ENCODE measurements at places on chromosomes 2 and 18.

DNA sequence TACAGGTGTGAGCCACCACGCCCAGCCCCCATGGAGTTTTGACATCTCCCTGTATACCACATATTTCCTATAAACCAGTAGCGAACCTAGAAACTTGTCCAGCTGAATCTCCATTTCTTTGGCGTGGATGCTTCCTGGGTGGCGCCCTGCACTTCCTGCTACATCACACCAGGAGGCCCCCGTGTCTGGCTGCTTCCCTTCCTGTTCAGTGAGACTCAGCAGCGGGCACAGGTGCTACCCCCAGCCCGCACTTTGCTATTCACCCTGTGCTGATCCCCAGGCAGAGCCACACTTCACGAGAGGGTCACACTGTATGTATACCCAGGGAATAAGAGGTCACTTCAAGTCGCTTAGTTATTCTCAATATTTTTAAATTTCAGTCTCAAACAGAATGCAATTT lies 35.0 kb downstream of the CYP27C1 start:
- no peak for DNase-seq

- DNase-seq, result no peak
These were observed 25.8 kb downstream of the PKP4 start for GRCh38 chr2:158482594-158482993.

- DNase-seq, result no peak
These were observed 13.2 kb upstream of the SERTAD2 start for GRCh38 chr2:64666810-64667438.

- DNase-seq, result no peak
These were observed 22.9 kb downstream of the RTTN start for GRCh38 chr18:70182548-70182947.

- DNase-seq, result no peak
These were observed 180.2 kb upstream of the DOK6 start for GRCh38 chr18:69220529-69220928.

GRCh38 chr2:7077660-7078267 lies 160.6 kb downstream of the RNF144A start:
- DNase-seq, result no peak

GRCh38 chr2:12107939-12108338 lies 361.5 kb downstream of the LPIN1 start:
- no peak for DNase-seq

- no peak for DNase-seq
These were observed 81.1 kb downstream of the RTP5 start for GRCh38 chr2:241950413-241951315.

DNA sequence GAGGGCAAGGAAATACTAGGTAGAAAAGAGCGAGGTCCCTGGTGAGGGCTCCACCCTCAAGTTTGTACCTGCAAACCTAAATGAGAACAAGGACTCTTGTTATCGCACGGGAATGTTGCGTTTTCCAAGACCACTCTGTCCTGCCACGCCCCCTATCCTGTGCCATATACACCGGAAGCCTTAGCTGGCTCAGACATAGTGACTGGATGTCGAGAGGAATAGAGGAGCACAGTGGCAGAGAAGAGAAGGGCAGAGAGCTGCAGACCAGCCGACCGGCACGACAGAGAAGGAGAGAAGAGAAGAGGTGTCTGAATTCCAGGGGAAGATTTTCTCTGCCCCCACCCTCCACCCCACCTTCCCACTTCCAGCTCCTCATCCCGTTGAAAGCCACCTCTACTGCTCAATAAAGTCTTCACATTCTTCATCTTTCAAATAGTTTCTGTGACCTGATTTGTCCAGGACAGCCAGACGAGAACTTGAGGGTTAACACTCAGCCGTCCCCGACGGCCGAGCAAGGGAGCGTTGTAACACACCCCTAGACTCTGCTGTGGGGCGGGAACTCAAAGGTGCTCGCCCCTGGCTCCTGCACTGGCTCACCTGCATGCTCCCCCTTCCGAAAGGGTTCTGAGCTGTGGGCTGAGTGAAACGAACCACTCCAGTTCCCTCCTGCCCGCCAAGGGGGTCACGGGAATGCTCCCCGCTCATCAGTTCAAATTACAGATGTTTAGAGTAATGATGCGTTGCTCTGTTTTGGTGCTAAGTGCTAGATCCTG lies 24.9 kb upstream of the COL3A1 start:
- DNase-seq, result no peak

GRCh38 chr2:54360055-54360792 lies 95.9 kb upstream of the SPTBN1 start:
- no peak for DNase-seq

DNA sequence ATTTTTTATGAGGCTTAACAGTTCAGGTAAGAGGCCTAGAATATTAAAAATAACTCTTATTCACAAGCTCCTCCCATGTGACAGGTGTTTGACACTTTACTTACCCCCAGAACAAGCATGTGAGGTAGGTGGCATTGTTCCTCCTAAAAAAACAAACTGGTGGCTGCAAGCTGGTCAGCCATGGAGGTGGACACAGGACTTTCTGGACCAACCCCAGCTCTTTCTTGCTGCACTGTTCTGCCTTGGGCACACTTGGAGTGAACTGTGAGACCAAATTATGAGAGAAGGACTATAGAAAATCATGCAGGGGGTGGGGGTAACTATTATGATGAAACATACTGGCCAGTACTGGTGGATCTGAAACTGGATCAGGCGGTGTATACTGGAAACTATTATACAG lies 56.6 kb downstream of the PTPRM start:
- DNase-seq, result no peak

GRCh38 chr18:74784752-74785151 lies 187.1 kb downstream of the ZNF407 start:
- no peak for DNase-seq

GRCh38 chr2:69225933-69226332 lies 161.1 kb downstream of the GFPT1 start:
- DNase-seq, result no peak

DNA sequence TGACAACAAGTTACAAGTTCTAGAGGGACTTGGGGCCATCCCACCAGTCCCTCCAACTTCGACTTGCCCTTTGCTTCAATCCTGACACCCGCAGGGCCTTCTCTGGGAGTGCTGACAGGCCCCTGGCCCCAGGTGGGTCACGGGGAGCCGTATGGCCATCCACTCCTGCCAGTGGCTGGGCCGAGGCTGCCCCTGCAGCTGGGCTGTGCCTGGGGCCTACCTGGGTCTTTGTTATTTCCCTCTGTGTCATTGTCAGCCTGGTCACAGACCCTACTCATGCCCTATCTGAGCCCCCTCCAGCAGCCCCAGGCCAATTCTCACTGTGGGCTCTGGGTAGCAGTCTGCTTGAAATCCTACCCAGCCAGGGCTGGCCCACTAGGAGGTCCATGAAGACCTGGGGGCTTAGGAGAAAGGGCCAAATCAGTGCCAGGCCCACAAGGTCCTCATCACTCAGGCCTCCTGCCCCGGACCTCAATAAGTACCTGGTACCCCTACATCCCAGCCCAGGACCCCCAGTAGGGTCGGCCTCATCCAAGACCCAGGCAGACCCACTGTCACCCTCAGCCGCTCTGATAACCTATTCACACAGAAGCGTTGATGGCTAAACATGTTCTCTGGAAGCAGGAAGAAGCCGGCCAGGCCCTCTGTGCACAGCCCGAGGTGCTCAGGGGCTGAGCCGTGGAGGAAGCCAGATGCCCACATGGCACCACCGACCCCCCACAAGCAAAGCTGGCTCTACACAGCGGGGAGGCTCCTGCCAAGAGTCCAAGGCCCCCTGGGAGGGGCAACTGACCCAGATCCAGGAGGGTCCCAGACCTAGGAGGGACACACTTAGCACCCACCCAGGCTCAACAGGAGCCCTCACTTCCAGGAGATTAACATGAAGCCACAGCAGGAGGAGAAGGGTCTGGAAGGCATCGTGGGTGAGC lies 57.7 kb downstream of the BIN1 start:
- DNase-seq, result no peak

DNA sequence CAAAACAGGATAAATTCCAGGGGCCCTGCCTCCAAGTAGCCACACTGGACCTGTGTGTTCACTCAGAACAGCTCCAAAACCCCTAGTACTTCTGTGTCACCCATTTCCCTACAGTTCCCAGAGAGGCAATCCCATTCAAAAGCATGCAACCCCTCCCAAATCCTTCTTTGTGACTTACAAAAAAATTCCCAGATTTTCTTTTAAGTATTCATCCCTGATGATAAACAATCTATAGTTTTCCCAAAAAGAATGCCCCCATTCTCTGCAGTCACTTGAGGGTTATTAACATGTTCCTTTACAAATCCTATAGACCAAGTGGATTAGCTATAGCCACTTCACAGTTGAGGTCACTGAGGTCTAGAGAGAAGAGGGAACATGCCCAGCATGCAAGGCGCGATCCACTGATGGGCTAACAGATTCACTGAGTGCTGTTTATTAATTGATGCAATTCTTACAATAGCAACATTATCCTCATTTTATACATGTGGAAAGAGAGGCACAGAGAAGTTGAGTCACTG lies 85.4 kb downstream of the MYL12B start:
- no peak for DNase-seq

GRCh38 chr2:190182071-190182524 lies 119.6 kb upstream of the MSTN start:
- no peak for DNase-seq

- DNase-seq, result no peak
These were observed 154.7 kb downstream of the EML6 start for GRCh38 chr2:54878182-54878581.

- DNase-seq, result no peak
These were observed 14.8 kb upstream of the IL18R1 start for GRCh38 chr2:102340778-102341177.

DNA sequence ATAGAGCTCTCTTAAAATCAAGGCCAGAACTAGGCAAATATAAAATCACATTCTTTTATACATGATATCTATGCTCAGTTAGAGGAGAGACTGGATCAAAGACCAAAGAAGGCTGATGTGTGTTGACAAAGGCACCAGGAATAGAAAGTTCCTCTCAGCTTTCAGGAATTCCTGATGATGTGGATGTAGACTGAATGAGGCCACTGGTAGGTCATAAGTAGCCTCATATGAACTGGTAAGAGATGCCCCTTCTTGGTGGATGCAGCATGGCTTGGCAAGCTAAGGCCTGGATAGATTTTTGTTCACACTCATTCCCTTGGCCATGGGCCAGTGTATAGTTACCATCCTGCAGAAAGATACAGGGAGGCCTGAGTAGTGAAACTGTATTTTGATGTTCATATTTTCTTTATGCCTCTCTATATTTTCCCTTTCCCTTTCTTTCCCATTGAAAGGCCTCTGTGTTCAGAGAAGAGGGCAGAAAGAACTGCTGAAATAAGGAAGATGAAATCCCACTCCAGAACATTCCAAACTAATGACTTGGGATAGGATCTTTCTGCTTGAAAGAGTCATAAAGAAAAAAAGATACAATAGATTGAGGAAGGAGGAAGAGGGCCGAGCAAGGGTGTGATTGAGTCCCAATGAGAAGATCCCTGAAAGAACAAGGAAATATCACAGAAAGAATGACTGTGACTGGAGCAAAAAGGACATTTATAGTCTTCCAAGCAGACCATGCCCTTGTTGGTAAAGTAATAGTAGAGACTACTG lies 2182.7 kb upstream of the PIK3C3 start:
- no peak for DNase-seq

GRCh38 chr2:12313445-12314126 lies 403.1 kb upstream of the TRIB2 start:
- DNase-seq, result no peak

DNA sequence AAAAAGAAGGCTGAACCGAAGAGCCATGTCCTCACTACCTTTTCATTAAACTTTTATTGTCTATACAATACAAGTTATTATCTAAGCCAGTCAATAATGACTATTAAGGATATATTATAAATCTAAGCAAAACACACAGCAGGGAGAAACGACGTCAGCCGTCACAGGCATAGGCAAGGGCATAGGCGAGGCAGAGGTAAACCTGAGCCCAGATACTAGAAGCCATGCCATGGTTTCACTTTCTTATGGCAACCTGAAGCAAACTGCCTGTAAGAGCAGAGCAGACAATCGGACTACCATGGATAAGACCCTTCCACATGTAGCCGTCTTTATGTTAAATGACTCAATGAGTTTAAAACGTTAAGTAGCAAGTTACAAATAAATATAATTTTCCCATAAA lies 238.5 kb upstream of the ZNF521 start:
- DNase-seq, result no peak

DNA sequence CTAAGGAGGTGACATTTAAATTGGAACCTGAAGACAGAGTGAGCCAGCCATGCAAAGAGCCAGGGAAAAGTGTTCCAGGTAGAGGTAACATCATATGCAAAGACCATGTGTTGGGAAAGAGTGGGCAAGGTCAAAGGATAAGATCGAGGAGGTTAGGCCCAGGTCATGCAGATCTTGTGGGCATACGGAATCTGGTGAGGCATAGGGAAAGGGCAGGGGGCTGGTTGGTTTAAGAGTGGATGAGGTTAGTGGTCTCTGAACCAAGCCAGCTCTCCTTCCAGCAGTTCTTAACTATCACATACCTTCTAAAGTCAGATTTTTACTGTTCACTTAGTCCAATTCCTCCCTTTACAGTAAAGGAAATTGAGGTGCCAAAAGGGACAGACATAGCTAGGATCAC lies 3.0 kb downstream of the ANKRD53 start:
- no peak for DNase-seq

- DNase-seq, result no peak
These were observed 39.6 kb downstream of the HS1BP3 start for GRCh38 chr2:20611077-20611843.

GRCh38 chr18:67935638-67936037 lies 419.1 kb upstream of the DSEL start:
- DNase-seq, result no peak

DNA sequence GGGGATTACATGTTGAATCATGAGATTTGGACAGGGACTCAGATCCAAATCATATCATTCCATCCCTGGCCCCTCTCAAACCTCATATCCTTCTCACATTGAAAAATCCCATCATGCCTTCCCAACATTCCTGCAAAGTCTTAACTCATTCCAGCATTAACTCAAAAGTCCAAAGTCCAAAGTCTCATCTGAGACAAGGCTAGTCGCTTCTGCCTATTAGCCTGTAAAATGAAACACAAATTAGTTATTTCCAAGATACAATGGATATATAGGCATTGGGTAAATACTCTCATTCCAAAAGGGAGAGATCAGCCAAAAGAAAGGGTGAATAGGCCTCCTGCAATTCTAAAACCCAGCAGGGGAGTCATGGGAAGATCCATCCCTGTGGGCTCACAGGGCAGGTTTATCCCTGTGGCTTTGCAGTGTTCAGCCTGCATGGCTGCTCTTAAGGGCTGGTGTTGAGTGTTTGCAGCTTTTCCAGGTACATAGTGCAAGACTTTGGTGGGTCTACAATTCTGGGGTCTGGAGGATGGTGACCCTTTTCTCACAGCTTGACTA lies 21.2 kb upstream of the SLC14A1 start:
- DNase-seq, result no peak

- no peak for DNase-seq
These were observed 63.8 kb upstream of the SEC11C start for GRCh38 chr18:59075923-59076322.

GRCh38 chr2:128399690-128400291 lies 81.1 kb upstream of the HS6ST1 start:
- no peak for DNase-seq
